ENCODE measurements at places on chromosomes 3 and 15. TPM values are rescaled to one million over a fixed set of nuclear protein-coding genes. Genes with fewer than 3 reads are reported as not detected.

Gene TIMP4
- polyA plus RNA-seq = 1.4 TPM

Gene FBXO40
- not detected for polyA plus RNA-seq

Gene OR5H1
- not detected for polyA plus RNA-seq

Gene FOXL2NB
- polyA plus RNA-seq = not detected

Gene UBA5
- polyA plus RNA-seq = 66.5 TPM

Gene C3orf22
- polyA plus RNA-seq = not detected

Gene SLC51B
- 10.9 TPM for polyA plus RNA-seq

Gene RAB8B
- polyA plus RNA-seq = 41.2 TPM

Gene ITGB5
- 101 TPM for polyA plus RNA-seq

Gene SI
- polyA plus RNA-seq = not detected

Gene IVD
- polyA plus RNA-seq = 56.6 TPM

Gene MYL3
- 23.6 TPM for polyA plus RNA-seq

Gene LRRK1
- polyA plus RNA-seq = 2.9 TPM

Gene SCN11A
- 0.93 TPM for polyA plus RNA-seq

Gene SNTN
- polyA plus RNA-seq = not detected

Gene CEMIP
- 5.0 TPM for polyA plus RNA-seq
